ENCODE measurements at places on chromosomes 4 and X.

DNA sequence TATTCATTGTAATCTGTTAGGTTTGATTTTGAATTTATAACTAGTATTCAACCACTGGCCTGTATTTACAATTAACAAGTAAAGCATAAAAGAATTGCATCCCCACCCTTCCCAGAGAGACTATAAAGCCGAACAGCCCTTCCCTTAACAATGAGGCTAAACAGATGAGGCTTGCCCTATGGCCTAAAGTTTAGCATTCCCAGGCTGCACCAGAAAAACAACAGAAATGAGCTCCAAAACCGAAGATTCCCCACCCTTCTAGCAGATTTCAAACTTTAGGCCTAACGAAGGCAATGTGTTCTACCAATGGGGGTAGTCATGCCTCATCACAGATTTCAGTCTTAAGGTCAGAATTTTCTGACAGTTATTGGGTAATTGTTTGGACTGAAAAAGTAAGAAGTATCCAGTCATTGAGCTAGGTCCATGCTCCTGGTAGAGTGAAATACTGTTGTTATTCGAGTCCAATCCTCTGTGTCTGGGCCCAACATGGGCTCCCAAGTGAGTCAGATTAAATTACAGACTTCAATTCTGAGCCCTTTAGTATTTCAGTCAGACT lies 197.6 kb downstream of the ANTXR2 start:
- no peak for DNase-seq

GRCh38 chrX:44480591-44480990 lies 62.1 kb downstream of the FUNDC1 start:
- DNase-seq = no peak

DNA sequence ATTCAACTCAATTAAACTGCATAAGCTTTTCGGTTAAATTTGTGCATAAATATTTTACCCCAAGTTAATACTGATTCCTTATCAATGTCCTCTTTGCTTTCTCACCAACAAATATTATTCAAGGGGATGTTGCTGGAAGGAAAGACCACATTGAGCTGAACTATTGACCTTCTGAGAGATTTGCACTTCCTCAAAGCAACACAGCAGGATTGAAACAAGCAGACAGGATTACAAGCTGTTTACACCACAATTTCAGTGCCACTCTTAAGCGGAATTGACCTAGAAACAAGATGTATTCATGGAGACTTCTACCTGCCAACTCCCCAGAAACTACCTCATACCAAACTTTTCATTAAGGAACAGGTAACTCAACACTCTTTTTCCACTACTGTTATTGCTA lies 96.5 kb upstream of the DUSP21 start:
- no peak for DNase-seq

DNA sequence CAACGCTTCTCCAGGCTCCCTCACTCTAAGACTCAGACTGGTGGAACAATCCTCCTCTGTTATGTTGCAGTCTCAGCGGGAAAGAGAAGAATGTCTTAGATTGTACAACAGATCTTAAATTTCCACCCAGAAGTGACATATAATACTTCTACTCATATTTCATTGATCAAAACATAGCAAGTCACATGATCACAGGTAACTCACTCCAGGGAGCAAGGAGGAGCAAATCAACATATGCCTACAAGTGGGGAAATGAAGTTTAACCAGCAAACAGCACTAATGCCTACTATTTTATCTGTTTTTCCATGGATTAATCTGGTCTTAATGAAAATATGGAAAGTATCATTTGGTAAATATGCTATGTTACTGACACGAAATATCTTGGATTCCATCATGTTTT lies 819.8 kb downstream of the CCSER1 start:
- no peak for DNase-seq

GRCh38 chr4:81828991-81829390 lies 357.3 kb upstream of the RASGEF1B start:
- DNase-seq = no peak

DNA sequence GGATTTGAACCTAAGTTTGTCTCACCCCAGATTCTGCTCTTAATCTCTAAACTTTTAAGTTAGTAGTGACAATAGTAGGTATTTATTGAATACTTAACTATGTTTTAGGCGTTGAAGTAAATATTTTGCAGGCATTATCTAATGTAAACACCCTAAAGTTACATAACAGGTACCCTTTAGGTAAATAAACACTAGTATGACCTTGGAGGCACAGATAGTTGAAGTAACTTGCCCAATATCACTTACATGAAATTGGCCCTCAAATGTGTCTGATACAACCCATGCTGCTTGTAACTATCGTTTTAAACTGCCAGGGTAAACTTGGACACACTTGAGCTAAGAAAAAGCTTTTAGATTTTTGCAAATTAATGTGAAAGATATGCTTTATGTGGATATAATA lies 3.0 kb downstream of the HPRT1 start:
- no peak for DNase-seq

DNA sequence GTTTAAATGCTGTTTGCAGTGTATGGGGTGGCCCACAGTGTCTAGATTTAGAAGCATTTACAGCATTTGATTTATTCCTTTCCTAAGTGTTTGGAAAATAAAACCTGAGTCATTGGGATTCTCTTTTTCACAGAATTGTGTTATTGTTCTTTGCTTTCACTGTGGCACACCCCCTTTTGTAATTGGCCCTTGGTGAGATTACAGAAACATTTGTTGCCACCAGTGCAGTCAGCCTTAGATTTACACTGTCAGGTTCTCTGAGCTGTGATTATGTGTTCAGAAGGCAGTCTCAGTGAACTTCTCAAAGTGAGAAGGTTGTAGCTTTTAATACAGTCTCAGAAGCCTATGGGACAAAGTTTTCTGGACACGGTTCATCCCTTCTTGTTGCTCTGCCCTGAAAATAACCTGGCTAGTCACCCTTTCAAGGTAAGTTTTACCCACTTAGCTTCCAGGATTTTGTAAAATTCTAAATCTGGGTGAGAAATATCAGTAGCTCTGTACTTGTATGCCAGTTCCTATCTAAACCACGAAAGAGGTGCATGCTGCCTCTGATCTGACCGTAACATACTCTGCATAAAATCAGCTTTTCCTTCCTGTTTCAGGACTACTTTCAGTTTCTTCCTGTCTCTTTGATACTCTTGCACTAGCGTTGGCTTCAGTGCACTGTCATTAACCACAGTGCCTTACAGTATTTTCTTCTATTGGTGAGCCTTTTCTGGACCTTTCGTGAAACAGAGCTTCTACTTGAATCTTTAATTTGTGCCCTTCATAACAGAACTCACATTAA lies 12.6 kb downstream of the RUFY3 start:
- no peak for DNase-seq

- DNase-seq = no peak
Measured at GRCh38 chr4:78704981-78705683, 71.0 kb upstream of the BMP2K start.

DNA sequence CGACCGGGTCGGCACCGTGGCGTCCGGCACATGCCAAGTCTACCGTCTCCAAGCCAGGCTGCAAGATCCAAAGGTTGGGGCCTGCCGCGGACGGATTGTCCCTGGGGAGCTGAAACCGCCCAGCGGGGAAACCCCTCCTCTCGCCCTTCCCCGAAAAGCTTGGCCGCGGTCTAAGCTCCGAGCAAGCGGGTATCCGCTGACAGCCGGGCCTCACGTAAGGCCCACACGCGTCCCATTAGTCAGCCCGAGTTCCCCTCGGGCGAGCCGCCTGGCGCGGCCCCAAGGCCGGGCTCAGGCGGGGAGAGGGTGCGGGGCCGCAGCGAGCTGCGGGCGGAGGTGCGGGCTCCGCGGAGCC lies 6.8 kb upstream of the BCOR start:
- DNase-seq = no peak

DNA sequence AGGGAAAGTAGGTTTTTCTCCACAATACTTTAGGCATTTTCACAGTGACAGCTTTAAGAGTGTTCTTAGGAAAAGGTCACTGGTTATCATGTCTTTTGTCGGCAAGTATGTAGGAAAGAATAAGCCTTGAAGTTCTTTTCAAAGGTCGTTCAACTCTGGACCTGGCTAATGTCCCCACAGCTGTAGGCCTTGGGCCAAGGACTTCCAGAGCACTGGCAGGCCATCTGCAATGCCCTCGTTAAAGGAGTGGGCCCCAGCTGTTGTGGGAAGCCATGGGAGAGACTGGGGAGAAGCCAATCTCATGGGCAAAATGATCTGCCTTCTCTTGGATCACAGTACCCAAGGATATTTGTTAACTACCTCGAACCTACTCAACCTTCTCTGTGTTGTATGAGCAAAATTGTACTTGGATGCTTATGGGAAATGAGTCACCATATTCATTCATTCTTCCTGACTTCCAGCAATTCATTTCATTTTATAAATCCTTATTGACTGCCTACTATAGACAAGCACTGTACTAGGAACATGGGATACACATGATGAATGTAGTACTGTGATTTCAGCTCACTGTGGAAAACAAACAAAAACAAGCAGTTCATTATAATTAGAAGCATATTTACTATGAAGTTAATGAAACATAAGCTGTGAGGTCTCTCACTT lies 141.1 kb upstream of the KIT start:
- DNase-seq = no peak

- DNase-seq = no peak
Measured at GRCh38 chrX:48520976-48521352, 644 bp upstream of the EBP start.

Measured in activated gamma-delta T cell (primary cell).